ENCODE measurements at places on chromosomes 12 and 14.

GRCh38 chr12:19025582-19025981 lies 104.0 kb upstream of the PLEKHA5 start:
- DNase-seq: no peak

DNA sequence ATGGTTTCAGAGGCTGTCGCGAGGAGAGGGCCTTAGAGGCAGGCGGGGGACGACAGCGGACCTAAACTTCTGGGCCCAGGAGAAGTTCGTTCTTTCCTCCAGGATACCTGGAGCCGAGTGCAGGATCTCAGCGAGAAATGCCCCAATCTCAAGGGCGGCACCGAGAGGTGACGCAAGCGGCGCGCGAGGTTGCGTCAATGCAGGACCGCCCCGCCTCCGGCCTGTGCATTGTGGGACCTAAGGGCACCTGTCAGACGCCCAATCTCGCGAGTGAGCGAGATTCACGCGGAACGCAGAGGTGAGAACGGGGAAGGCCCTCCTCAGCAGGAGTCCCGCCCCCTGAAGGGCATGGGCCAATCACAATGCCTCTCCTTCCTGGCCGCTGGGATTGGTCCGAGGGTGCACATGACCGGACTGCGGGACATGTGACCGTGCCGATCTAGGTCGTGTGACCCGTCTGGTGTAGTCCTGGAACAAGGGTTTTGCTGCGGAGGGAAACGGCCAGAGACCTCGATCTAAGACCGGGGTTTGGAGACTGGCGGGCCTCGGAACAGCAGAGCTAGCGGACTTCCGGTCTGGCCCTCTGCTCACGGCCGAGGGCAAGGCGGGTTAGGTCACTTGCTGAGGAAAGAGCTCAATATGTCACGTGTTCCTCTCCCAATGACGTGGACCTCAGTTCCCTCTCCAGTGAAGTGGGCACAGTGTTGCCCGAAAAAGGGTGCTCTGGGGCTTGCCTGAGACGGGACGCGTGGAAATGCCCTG lies 16.3 kb upstream of the DYNC1H1 start:
- peak; percentile 99 for DNase-seq

GRCh38 chr14:24681056-24681455 lies 47.1 kb upstream of the GZMB start:
- no peak for DNase-seq

- DNase-seq: no peak
Observed at GRCh38 chr14:34177466-34177865, 226.6 kb upstream of the EGLN3 start.

- no peak for DNase-seq
Observed at GRCh38 chr14:88352698-88353097, 29.6 kb upstream of the KCNK10 start.

DNA sequence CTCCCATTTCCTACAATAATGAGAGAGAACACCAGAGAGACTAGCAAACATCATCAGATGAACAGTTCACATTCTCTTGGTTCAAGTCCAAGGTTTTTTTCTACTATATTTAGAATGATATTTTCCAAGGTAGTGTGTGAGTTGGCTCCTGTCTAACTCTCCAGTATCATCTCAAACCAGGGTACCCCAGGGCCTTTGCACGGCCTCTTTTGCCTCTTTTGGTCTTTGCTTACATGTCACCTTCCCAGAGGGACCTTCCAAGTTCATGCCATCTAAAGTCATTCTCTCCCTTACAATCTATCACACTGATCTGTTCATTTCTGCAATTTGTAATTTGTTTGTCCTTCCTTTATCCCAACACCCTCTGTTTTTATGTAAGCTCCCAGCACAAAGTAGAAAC lies 264.5 kb downstream of the VRK1 start:
- DNase-seq: no peak

GRCh38 chr14:76828339-76829012 lies 2.3 kb downstream of the LRRC74A start:
- peak; percentile 40 for DNase-seq

- no peak for DNase-seq
Observed at GRCh38 chr14:48874711-48875110, 711.5 kb downstream of the RPS29 start.

GRCh38 chr14:99747582-99748330 lies 45.5 kb upstream of the EML1 start:
- no peak for DNase-seq

DNA sequence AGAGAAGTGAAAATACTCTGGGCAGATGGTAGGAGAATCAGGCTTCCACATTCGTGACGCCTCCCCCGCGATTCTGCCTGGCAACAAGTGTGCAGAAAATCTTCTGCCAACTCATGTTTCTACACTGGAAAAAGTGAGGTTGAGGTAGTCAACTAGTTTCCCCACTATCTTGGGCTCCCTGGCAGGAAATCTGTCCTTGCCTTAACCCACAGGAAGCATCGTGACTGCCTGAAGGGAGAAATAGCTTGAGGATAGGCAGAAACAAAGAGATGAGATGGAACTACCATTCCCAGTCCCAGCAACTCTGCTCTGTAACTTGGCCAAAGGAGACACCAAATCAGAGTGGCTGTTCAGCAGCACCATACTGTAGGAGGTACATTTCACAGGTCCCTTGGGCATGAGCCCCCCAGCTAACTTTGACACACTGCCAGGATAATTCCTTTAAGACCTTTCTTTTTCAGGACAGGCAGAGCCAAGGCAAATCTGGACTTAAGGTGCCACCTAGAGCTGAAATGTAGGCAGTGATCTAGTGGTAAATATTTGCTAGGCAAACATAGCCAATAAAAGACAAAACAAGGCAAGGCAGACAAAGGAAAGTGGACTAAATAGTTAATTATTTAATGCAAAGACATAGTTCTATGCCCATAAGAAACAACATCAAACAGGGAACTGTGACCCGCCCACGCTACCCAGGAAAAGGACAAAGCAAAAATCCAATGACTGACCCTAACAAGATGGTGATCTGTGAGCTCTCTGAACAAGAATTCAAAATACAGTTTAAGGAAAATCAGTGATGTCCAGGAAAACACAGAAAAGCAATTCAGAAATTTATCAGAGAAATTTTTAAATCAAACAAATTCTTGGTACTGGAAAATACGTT lies 205.1 kb downstream of the PTPRO start:
- peak; percentile 45 for DNase-seq

DNA sequence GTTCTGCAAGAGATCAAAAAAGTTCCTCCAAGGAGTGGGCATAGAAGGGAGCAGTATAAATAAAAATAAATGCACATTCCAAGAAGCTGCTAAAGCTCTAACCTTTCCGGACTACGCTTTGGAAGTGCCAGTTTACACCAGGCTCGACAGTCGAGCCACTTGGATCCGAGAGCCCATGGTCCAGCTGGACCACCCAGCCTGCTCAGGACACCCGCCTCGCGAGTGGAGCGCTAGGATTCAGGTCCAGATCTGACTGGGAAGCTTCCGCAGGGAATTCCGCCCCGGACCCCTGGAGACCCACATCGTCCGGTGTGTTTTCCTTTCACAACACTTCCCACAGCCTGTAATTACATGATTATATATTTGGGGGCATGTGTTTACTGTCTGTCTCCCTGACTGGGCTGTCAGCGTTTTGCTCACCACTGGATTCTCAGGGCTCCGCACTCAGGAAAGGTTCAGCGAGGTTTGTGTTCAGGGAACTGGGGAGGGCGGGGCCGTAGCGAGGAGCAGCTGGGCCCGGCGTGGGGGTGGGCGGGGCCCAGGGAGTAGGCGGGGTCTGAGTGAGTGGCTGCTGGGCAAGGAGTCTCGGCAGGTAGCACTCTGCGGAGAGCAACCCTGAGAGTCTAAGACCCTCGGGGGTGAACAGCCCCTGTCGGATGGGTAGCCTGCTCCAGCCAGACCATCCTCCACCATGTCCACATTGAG lies 52.3 kb upstream of the TMEM263 start:
- DNase-seq: no peak

DNA sequence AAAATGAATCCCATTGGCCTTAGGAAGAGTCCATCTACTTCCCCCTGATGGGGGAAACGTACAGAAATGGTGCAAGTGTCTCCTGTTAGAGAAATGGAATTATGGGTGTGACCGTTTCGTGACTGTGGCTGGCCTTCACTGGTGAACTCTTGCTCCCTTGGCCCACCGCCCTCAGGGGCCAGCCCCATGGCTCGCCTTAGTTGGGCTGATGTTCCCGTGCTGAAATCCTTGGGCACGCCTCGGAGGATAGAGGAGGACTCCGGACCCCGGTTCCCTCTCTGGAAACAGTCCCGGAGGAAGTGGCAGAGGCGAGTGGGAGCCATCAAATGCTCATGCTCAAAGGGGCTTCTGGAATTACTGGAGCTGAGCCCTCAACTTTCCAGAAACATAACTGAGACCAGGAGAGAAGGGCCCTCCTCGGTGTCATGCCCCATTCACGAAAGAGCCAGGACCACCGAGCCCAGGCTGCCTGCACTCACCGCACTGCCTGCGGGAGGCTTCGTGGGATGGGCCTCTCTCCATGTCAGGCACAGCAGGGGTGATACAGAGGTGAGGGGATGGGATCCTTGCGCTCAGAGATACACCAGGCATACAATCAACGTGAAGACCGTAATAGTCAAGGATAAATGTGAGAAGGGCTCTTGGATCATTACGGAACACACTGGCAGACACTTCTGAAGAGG lies 10.1 kb upstream of the CACNA2D4 start:
- DNase-seq: no peak

- DNase-seq: peak; percentile 37
Observed at GRCh38 chr14:104689109-104689880, at the start of gene INF2. Gene INF2, plus strand, starts transcription at chr14:104689618. Its CDS starts 11,748 bp downstream, at chr14:104701366.

DNA sequence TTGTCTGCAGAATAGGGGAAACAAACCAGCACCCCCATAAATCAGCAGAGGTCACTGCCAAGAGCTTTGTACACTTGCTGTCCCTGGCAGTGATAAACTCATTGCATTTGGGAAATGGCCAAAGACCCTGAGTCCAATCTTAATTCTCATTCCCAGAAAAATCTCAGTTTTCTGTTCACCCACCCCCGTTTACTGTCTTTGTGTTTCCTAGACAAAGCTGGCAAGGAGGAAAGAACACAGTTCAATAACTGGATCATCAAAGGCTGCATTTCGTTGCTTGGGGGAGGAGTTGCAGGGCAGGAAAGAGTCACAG lies 365.1 kb downstream of the DPF3 start:
- no peak for DNase-seq

DNA sequence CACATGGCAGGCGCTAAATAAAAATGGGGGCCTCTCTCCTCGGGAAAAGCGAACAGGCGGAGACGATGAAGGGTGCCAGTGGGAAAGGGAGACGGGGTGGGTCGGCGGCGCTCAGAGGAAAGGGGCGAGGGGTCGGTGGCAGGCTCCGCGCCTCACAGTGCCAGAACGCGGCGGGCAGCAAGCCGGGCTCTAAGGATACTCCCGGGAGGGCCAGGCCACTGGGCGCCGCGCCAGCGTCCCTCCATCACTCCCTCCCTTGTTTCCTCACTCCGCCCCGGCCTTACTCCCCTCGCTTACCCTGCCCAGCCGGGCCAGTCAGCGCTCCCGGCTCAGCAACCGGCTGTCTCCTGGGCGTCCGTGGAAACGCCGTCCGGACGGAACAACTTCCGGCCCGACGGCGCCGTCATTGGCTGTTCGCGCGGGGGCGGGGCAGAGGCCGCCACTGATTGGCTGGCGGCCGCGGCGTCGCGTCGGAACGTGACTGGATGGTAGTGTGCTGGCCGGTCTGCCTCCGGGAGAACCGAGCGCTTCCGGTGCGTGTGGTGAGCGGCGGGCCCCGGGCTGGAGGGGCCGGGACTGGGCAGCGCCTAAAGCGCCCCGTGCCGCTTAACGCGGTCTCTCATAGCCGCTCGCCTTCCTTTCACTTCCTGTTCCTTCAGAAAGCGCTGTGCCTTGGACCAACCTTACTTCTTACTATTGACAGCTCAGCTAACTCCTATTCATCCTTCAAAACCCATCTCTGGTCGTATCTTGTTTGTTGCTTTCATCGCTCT lies 53.0 kb downstream of the SLC25A47 start:
- DNase-seq: peak; percentile 96

DNA sequence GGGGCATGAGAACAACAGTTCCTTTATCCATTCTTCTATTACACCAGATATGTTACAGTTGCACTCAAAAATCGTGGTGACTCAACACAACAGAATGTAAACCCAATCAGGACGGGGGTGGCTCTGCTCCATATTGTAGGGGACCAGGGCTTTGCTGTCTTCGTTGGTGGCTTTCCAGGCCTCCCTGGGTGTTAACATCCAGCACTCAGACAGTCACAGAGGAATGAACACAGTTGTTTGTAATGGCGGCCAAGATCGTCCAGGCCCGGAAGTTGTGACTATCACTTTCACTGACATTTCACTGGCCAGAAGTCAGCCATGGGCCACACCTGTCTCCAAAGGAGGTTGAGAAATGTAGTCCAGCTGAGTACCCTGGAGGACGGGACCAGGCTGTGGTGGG lies 204.1 kb downstream of the CACNA1C start:
- no peak for DNase-seq

- peak; percentile 34 for DNase-seq
Observed at GRCh38 chr12:25052914-25053211, 104.0 kb upstream of the BCAT1 start.

DNA sequence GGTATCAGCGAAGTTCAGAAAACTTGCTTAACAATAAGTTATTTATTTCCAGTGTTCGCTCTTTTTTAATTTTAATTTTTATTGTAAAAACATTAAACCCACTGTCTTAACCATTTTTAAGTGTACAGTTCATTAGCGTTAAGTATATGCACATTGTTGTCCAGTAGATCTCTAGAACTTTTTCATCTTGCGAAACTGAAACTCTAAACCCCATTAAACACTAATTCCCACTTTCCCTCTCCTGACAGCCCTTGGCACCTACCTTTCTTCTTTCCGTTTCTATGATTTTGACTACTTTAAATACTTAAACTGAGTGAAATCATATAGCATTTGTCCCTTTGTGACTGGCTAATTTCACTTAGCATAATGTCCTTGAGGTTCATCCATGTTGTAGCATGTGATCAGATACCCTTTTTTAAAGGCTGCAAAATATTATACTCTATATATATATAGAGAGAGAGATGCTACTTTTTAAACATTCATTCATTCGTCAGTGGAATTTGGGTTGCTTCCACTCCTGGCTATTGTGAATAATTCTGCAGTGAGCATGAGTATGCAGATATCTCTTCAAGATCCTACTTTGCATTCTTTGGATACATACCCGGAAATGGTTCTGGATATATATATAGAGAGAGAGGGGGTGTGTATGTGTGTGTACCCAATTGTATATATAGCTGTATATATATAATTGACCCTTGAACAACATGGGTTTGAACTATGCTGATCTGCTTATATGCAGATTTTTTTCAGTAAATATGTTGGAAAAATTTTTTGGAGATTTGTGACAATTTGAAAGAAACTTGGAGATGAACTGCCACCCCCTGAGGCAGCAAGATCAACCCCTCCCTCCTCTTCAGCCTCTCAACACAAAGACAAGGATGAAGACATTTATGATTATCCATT lies 74.7 kb upstream of the EVL start:
- DNase-seq: no peak

DNA sequence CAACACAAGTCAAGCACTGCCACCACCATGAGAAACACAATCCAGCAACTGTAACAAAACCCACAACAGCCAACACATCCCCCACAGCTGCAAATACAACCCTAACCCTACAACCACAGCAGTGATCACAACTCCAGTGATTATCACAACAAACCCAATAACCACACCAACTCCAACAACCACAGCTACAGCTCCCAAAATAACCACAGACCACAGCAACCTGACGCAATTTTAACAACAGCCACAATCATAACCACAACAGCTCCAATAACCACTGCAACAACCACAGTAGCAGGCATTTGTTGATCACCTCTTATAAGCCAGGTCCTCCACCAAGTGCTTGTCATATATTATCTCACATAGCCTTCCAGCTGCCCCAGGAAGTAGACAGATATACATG lies 42.2 kb upstream of the FAM181A start:
- no peak for DNase-seq

GRCh38 chr14:25394791-25395391 lies 344.9 kb upstream of the STXBP6 start:
- DNase-seq: no peak

GRCh38 chr14:90777358-90777757 lies 38.9 kb downstream of the TTC7B start:
- DNase-seq: no peak
